ENCODE measurements at places on chromosomes 7 and 10.

GRCh38 chr10:122328676-122329075 is 45.8 kb upstream of the PLEKHA1 start:
- DNase-seq, result no peak

DNA sequence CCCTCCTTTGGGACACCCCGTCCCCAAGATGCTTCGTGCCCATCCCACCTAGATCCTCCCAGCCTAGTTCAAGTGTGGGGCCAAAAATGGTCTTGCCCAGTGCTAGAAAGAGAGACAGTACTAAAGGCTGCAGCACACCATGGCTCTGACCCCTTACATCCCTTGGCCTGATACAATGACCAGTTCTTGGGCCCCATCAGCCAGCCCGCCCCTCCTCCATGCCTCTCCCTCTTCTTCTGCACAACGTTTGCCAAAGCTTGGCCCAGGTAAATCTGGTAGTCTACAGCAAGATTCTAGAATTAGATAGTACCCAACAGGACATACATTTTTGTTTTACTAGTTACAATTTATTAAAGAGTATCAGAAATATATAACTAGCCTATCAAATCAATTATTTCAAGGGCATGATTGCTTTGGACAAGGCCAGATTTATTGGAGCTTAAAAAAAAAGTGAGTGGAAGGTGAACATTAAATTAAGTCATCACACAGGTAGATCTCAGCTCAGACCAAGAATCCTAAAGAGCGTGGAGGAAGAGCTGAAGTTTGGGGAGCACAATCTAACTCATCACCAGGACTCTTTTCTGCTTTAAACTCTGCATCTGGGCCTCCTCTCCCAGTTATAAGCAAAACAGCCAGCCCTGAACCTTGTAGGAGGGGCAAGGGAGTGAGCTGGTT is 69.8 kb downstream of the ZMIZ1 start:
- DNase-seq, result no peak

- no peak for DNase-seq
Measured at GRCh38 chr10:110105873-110106272, 98.1 kb downstream of the ADD3 start.

GRCh38 chr10:99976886-99977665 is 32.7 kb downstream of the DNMBP start:
- DNase-seq, result peak; percentile 80

GRCh38 chr7:130875265-130875741 is 141.3 kb upstream of the KLF14 start:
- no peak for DNase-seq
